ENCODE measurements at places on chromosomes 7 and 10.

GRCh38 chr7:29620556-29620930 lies 56.9 kb downstream of the PRR15 start:
- DNase-seq, result no peak

- DNase-seq, result no peak
Observed at GRCh38 chr10:54585572-54585971, 215.5 kb downstream of the PCDH15 start.

DNA sequence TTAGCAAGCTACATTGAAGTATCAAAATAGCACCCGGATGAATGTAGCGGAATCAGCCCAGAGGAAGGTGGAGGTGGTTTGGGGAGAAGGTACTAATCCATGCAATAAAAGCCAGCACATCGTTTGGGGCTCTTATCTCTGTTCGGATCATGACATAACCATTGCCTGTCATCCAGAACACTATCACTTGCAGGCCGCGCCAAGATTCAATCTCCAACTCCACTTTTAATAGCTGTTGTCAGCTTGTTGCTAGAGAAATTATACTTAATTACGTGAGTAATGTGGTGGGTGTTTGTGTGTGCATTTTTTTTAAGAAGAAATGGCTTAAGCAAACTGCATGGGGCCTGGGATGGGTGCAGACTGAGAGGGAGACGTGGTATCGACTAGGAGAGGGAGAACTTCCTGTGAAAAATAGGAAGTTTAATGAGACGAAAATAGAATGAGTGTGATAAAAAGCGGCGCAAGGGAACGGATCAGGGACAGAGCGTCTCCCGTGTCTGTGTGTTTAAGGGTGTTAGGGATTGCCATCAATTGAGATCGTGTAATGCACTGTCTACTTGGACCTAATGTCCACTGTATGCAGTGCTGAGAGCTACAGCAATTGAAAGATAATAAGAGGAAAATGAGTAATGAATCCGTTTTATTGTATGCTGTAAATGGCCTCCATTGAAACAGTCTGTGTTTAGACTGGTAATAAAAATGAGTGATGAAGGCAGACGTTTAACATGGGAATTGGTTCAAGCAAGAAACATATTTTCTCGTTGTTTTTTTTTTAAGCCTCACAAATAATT lies 27.6 kb upstream of the SFMBT2 start:
- no peak for DNase-seq

DNA sequence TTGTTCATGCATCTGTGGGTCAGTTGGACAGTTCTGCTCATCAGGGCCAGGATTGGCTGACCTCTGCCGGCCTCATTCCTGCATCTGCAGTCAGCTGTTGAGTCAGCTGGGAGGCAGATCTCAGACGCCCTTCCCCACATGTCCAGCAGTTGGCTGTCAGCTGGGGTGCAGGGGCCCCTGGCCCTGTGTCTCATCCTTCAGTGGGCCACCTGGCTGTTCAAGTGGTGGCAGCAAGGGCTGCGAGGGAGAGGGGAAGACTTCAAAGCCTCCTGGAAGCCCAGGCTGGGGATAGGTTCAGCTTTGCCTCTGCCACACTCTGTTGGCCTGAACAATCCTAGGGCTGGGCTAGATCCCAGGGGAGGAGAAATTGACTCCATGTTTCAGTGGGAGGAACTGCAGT lies 33.2 kb downstream of the TACR2 start:
- no peak for DNase-seq

DNA sequence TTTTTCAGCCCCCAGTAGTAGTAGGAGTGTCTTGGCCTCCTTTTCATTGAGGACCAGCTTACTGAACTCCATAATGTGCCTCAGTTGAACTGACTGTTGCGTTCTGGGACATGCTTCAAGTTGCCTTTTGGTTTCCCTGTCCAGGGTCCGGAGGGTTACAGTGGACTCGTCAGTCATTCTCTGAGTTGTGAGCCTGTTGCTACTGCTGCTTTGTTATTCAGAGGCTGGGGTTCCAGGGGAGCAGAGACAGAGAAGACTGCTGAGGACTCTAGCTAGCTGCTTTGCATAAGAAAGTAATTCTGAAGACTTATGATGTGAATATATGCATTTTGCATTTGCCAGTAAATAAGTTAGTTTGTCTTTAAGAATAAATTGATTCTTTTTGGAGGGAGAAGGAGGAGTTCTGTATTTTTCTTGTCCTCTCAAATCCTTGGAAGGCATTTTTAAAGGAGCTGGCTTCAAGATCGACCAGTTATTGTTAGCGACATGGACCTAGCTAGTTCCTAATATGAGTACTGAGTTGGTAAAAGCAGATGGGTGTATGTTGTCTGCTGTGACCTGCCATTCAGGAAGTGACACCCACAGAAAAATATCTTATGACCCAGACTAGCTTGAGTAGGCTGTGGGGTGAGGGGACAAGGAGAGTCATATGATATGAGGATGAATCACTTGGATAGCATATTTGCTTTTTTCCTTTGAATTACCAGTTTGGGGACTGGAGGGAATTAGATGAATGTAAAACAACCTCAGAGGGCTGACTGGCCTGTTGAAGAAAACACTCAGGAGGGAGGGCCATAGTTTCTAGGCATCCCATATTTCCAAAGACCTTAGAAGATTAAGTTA lies 8.3 kb downstream of the PI4K2A start:
- peak; percentile 88 for DNase-seq

GRCh38 chr10:79927111-79927828 lies 21.6 kb downstream of the SFTPD start:
- DNase-seq, result no peak

- no peak for DNase-seq
Observed at GRCh38 chr7:460374-461116, 59.1 kb downstream of the PDGFA start.

GRCh38 chr7:93232673-93233018 lies 480 bp downstream of the VPS50 start:
- peak; percentile 60 for DNase-seq

- DNase-seq, result no peak
Observed at GRCh38 chr10:103466734-103467133, 8.0 kb upstream of the CALHM1 start.

DNA sequence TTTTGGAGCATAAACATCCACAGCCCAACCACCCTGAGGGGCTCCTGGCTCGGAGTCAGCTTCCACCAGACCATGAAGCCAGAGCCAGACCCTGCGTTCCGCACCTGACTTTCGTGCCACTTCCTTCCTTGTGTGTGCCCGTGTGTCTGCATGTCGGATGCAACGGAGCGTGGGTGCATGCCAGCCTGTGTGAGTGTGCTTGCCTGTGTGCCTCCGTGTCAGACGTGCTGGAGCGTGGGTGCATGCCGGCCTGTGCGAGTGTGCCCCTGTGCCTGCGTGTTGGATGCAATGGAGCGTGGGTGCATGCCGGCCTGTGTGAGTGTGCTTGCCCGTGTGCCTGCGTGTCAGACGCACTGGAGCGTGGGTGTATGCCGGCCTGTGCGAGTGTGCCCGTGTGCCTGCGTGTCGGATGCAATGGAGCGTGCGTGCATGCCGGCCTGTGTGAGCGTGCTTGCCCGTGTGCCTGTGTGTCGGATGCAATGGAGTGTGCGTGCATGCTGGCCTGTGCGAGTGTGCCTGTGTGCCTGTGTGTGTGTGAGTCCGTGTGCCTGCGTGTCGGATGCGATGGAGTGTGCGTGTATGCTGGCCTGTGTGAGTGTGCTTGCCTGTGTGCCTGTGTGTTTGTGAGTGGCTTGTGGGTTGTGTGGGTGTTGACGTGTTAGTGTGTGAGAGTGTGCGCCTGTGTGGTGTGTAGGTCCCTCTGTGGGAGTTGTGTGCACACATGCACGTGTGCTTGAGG lies 28.1 kb upstream of the KNDC1 start:
- DNase-seq, result no peak

DNA sequence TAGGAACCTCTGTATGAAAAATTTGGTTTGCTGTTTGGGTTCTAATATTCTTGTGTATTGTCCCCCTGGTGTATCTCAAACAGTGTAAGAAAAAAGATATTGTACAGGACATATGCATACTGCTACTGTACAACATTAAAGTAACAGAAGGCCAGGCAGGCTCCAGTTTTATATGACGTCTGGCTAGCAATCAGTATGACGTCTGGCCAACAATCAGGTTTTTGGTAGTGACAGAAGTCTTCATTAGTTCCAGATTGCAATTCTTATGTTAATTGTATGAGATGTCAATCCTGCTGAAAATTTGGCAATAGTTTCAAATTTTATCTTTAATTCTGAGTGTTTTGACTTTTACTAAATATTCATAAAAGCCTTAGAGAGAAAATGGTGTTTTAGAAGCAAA lies 67.9 kb upstream of the KCND2 start:
- DNase-seq, result no peak

DNA sequence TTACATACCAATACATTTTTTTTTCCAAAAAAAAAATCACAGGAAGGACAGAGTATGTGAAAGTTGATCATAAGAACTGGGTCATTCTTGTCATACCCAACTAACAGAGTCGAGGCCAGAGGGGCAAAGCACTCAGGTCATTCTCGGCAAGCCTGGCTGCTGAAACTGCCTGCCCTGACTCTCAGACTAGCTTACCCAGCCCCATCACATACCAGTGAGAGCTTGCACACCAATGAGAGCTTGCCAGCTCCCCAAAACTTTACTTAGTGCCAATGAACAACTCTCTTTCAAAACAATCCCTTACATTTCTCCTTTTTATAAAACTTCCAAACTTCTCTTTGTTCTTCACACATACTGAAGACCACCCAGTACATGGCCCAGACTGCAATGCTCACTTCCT lies 48.9 kb downstream of the VOPP1 start:
- no peak for DNase-seq

DNA sequence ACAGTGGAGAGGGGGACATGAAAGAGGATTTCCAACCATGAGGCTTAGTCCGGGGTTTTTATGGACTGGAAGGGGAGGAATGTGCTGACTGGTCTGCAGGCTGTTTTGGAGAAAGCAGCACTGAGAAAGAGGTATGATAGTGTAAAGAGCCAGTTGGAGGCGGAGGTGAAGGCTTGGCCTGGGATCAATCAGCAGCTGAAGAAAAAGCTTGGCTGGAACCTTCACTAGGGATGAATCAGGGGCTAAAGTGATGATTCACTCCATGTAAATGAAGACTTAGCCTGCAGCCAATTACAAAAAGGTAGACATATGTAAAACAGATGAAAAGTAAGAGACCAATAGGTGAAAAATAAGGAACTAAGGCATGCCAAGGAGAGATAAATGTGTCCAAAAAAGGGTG lies 1382.6 kb downstream of the GATA3 start:
- DNase-seq, result no peak

DNA sequence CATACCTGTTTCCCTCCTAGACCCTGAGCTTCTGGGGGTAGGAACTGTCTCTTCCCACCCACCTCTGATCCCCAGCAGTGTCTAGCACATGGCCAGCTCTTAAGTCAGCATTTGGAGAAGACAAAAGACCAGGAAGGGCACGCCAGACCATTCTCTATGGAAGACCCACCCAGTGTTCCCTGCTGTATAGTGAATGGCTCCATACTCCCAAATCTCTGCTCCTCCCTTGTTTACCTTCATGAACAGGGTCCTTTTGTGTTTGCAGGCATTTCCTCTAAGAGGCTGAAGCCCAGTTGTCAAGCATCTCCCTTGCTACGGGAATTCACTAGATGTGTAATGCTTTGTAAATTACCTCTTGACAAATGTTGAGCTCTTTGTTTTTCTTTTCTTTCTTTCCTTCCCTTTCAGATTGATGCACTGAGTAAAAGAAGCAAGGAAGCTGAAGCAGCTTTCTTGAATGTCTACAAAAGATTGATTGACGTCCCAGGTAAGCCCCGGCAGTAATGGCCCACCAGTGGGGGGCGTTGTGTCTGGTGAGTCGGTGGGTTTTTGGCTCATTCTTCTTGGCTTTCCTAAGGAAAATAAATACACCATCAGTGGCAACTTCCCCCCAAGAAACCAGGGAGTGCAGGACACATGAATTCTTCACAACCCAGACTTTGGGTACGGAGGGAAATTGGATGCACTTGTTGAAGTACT lies 216.6 kb upstream of the SH2B2 start:
- DNase-seq, result no peak

Data from hematopoietic multipotent progenitor cell treated with erythropoietin and hydrocortisone succinate and interleukin-3 and kit ligand, for 8 days (in vitro differentiated cells).